ENCODE measurements at places on chromosomes 3 and 15.

- DNase-seq: no peak
Measured at GRCh38 chr3:127450331-127450730, 140.2 kb downstream of the TPRA1 start.

- DNase-seq: no peak
Measured at GRCh38 chr3:127483902-127484591, 106.5 kb downstream of the TPRA1 start.

DNA sequence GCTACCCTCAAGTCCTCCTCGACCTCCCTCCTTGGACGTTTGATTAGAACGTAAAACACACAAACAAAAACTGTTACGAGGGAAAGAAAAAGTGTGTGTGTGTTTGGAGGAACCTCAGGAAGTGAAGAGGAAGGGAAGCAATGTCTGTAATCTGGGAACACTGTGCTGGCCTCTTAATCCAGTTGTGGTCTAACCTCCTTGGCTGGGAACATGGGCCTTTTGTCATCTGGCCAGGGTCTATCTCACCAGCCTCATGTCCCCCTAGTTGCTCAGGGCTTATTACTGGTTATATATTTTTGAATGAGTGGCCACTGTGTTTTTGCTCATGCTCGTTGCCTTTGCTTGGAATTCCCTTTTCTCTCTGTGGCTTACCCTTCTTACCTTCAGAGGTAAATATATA lies 89.0 kb upstream of the RASGRF1 start:
- DNase-seq: no peak

GRCh38 chr15:95839367-95839782 lies 491.1 kb upstream of the NR2F2 start:
- DNase-seq: no peak

DNA sequence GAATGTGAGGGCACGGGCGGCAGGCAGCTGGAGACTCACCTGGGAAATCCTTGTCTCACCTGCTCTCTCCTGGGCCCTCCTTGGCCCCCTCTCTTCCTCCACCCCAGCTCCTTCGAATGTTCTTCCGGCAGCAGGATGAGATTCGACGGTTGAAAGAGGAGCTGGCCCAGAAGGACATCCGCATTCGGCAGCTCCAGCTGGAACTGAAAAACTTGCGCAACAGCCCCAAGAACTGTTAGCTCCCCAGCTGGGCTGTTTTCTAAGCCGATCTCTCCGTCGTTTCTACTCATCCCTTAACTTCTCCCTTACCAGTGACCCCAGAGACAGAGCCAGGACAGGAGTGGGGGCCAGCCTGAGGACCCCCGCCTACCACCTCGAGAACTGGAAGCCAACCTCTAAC lies 95.0 kb downstream of the ANP32A start:
- no peak for DNase-seq

- DNase-seq: no peak
Measured at GRCh38 chr15:28979208-28979841, 93.6 kb downstream of the APBA2 start.

GRCh38 chr3:43104660-43105595 lies 951 bp downstream of the POMGNT2 start:
- DNase-seq: no peak

- no peak for DNase-seq
Measured at GRCh38 chr3:194861375-194861774, 175.7 kb downstream of the FAM43A start.

GRCh38 chr3:37183375-37183831 lies 9.0 kb upstream of the LRRFIP2 start:
- DNase-seq: no peak

DNA sequence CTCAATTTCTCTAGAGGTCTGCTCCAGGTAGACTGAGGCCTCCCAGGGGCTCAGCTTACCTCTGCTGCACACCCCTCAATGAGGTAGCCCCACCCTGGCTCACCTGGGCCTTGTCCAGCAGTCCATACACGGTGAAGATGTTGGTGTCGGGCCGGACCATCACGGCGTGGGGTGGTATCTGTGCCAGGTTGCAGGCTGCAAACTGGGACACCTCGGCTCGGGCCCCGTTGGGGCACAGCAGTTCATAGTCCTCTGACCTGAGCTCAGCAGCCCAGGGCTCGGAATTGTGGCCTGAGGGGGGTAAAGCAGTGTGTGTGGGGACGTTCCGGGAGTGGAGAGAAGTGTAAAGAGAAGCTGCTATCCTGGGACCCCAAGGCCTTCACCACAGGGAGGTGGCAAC lies 23.2 kb downstream of the MELTF start:
- DNase-seq: no peak

- DNase-seq: no peak
Measured at GRCh38 chr3:46086083-46086437, 58.8 kb upstream of the XCR1 start.

DNA sequence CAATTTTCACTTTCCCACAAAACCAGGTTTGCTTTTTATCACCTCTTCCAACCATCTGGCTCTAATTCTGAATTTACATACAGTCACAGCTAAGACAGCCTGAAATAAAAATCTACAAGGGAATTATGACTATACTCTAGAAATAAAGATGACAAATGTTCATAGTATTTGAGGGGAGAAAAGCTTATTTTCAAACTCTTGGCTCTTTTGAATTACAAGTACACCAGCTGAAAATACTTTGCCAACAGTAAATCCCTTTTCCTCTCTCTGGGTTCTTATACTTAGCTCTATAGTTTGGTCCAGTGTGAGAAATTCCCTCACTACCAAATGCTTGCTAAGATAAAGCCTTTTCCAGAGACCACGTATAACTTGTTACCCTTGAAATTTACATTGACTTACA lies 1037.9 kb downstream of the ROBO1 start:
- DNase-seq: no peak

DNA sequence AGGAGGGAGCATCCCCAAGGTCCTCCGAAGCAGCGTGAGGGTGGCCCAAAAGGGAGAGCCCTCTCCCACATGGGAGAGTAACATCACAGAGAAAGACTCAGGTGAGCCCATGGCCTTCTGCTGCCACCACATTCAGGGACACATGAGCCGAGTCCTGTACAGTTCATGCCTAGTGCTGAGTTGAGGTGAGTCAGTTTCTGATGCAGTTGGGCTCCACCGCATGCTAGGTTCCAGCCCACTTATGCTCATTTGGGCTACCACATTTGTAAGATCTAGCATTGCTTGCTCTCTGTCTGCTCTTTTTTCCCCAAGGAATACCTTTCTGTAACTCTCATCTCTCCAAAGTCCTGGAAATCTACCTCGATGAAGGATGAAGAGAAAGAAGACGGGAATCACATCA lies 77.1 kb downstream of the SETD5 start:
- no peak for DNase-seq

DNA sequence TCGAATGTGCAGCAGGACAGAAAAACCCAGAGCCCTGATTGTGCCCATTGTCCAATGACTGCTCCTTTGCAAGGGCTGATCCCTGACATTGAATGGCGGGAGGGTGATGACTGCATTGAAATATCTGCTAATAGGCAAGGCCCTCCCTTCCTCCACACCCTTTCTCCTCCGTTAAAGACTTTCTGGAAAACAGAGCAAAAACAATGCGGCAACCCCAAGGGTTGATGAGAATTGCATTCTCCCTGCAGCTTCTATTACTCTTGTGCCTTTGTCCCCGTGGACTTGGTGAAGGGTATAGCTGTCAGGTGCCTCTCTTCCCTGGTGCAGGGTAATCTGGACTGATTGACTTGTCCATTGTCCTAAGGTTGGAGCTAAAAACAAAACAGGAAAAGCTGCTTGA lies 71.8 kb downstream of the THSD4 start:
- DNase-seq: no peak

DNA sequence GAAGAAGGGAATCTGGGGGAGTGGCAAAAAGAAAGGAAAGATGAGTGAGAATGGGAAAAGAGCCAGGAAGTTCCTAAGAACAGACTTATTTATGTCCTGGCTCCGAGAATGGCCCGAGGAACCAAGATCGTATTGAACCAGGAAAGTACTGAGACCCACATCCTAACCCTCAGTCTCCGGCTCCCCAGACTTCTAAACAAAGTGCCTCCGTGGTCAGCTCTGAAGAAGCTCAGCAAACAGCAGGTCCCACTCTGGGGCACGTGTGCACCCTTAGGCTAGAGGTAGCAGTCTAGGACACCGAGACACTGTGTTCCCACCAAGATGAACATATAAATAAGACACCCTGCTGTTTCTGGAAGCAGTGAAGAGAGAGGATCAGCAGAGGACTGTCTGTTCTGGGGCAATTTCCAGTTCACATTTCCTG lies 307.4 kb downstream of the NTRK3 start:
- no peak for DNase-seq

- DNase-seq: no peak
Measured at GRCh38 chr15:63930034-63930433, 96.3 kb upstream of the HERC1 start.

GRCh38 chr3:121722411-121722810 lies 27.1 kb downstream of the GOLGB1 start:
- DNase-seq: no peak

GRCh38 chr3:42756681-42757213 lies 16.3 kb downstream of the CCDC13 start:
- no peak for DNase-seq

DNA sequence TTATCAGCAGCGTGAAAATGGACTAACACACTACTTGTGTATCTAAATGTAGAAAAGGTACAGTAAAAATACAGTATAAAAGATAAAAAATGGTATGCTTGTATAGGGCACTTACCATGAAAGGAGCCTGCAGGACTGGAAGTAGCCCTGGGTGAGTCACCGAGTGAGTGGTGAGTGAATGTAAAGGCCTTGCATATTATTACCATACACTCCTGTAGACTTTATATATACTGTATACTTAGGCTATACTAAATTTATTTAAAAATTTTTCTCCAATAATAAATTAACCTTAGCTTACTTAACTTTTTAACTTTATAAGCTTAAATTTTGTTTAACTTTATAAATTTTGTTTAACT lies 67.2 kb upstream of the TSPAN3 start:
- no peak for DNase-seq

- no peak for DNase-seq
Measured at GRCh38 chr3:119302697-119303551, 8.7 kb downstream of the ARHGAP31 start.

GRCh38 chr3:29348316-29348715 lies 67.4 kb downstream of the RBMS3 start:
- DNase-seq: no peak

- no peak for DNase-seq
Measured at GRCh38 chr3:150062492-150062891, 91.8 kb upstream of the PFN2 start.

GRCh38 chr3:153442799-153443487 lies 280.9 kb downstream of the RAP2B start:
- DNase-seq: no peak

DNA sequence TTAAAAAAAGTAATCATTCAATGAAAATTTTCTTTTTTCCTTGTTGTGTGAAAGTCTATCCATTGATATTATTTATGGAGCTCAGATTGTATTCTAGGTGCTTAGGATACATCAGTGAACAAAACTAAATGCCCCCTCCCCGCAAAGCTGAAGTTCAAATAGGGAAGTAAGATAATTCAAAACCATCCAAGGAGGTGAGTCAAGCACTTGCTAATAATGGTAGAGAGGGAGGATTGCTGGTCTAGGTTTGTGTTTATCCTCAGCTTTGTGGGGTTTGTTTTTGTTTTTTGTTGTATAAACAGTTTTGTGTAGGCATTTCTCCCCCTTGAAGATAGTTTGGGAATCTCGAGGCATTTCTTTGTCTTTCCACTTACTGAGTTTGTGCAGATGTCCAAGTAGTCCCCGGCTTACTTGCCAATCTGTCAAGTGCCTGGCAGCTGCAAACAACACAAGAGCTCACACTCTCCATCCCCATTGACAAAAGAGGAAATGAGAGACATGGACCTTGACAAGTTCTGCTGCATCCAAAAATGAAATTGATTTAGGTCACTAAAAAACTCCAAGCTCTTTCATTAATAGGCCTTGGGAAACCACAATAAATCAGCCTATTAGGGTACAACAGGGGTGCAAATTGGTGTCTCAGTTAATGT lies 575.8 kb upstream of the TBL1XR1 start:
- no peak for DNase-seq

GRCh38 chr3:168260859-168261258 lies 165.1 kb upstream of the GOLIM4 start:
- DNase-seq: no peak

DNA sequence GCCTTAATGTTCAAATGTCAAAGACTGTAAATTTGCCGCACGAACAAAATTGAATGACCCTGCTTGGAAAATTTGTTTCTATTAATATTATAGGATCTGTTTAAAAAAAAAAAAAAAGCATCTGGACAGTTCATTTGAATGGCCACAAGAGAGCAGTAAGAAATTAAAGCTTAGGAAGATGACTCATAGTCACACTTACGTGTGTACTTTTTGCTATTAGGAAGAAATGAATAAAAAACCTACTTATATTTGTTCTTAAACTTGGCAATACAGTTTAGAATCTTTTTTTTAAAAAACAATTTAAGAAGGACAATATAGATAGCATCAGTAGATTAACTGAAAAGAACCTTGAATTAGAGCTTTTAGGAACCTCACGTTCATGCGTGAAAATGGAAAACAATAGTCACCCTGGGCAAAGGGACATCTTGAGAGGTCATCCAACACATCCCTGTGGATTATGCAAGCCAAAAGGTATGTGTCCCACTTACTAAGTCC lies 621.8 kb downstream of the MECOM start:
- DNase-seq: no peak

DNA sequence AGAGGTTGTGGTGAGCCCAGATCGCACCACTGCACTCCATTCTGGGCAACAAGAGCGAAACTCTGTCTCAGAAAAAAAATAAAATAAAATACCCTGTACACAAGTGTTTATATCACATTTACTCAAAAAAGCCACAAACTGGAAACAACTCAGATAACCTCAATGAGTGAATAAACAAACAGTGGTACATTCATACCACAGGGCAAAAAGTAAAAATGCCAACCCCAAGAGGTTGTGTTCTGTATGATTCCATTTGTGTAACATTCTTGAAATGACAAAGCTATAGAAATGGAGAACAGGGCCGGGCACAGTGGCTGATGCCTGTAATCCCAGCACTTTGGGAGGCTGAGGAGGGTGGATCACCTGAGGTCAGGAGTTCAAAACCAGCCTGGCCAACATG lies 12.9 kb downstream of the EDC3 start:
- no peak for DNase-seq

GRCh38 chr15:43826508-43827341 lies at the start of gene WDR76:
WDR76 (plus strand) TSS chr15:43827002; CDS start chr15:43827033, 31 bp downstream.
- peak; percentile 47 for DNase-seq

DNA sequence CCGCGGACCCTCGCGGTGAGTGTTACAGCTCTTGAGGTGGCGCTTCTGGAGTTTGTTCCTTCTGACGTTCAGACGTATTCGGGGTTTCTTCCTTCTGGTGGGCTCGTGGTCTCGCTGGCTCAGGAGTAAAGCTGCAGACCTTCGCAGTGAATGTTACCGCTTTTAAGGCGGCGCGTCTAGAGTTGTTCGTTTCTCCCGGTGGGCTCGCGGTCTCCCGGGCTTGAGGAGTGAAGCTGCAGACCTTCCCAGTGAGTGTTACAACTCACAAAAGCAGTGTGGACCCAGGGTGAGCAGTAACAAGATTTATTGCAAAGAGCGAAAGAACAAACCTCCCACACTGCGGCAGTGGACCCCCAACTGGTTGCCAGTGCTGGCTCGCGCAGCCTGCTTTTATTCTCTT lies 177.1 kb downstream of the UACA start:
- no peak for DNase-seq
